ENCODE measurements at places on chromosomes 13 and 19. TPM values are rescaled to one million over a fixed set of nuclear protein-coding genes. Genes with fewer than 3 reads are reported as not detected.

GRCh38 chr19:48290401-48290770, 20.5 kb downstream of the ZNF114 start:
- H3K36me3 ChIP-seq = no peaks in the 10 kb centered on the region
- peaks cover 13% of the 10 kb centered on the region for H3K4me1 ChIP-seq
- DNase-seq = peak; percentile 70
- no peak overlapping the region for H3K27ac ChIP-seq
- no peaks in the 10 kb centered on the region for H3K27me3 ChIP-seq

DNA sequence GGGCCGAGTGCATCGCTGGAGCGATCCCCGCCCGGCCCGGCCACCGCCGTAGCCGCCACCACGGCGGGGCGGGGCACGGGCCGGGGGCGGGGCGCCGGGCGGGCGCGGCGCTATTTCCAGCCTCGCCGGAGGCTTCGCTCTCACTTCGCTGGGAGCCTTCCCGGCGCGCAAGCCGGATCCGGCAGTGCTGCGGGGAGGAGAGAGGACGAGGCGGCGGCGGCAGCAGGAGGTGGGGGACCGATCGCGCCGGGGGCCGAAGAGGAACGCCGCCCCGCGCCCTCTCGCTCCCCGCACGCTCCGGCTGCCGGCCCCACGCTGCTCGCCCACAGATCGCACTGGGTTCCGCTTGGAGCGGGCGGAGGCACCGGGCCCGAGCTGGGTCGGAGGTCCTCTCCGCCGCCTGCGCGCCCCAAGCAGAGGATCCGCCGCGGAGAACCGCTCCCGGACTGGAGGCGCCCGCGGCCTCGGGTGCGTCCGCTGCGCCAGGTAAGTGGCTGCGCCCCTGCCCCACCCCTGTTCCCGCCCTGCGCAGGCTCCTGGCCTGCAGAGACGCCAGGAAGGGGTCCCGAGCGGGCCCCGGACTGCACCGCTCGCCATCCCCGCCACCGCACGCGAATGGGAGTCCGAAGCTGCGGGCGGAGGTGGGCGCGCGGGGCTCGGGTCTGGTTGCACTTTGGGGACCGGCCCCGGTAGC, at the start of gene CHST8:
TSS of gene CHST8 (plus strand) at position 143 of the 694 bp plus-strand sequence. CDS start 67,309 bp downstream, outside the sequence.
- H3K4me3 ChIP-seq = peak within 1 kb of the TSS; percentile 68
- DNase-seq = peak; percentile 69
- no peaks in the 10 kb centered on the region for H3K36me3 ChIP-seq
- H3K4me1 ChIP-seq = no peaks in the 10 kb centered on the region

GRCh38 chr19:53612762-53613526, 18.9 kb upstream of the DPRX start:
- H3K27ac ChIP-seq = no peak overlapping the region
- H3K27me3 ChIP-seq = no peaks in the 10 kb centered on the region
- no peak overlapping the region for H3K4me3 ChIP-seq
- H3K4me1 ChIP-seq = no peaks in the 10 kb centered on the region
- no peaks in the 10 kb centered on the region for H3K36me3 ChIP-seq

- peaks cover 8% of the 10 kb centered on the region for H3K4me1 ChIP-seq
- H3K4me3 ChIP-seq = no peak overlapping the region
- no peaks in the 10 kb centered on the region for H3K36me3 ChIP-seq
- H3K27ac ChIP-seq = no peak overlapping the region
Measured at GRCh38 chr19:58570770-58571574, 2.2 kb downstream of the MZF1 start.

DNA sequence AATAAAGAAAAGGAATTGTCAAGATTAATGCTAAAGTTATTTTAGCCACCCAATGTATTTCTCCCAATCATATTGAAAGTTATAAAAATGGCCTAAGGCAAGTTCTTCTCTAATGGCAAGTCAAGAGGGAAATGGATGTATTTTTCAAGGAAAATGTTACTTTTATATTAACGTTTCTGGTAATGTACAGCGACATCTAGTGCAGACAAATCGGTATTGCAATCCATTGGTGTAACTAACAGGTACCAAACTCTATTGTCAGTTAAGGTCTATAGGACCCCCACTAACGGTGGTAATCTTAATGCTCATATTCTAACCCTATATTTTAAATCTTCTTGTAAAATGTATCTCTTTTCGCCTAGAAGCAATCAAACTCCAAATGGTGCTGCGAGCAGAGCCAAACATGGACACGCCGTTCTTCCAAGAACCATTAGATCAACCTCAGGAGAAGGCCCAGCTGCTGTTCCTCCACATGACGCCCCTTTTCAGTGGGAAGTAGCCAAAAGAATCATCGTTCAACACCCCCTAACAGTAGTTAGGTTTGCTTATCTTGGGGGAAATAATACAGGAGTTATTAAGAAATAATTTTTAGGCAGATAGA, 98.5 kb upstream of the PABPC3 start:
- no peak overlapping the region for H3K4me3 ChIP-seq
- no peak overlapping the region for H3K27ac ChIP-seq
- peaks cover 4% of the 10 kb centered on the region for H3K27me3 ChIP-seq
- DNase-seq = peak; percentile 52
- no peaks in the 10 kb centered on the region for H3K36me3 ChIP-seq

DNA sequence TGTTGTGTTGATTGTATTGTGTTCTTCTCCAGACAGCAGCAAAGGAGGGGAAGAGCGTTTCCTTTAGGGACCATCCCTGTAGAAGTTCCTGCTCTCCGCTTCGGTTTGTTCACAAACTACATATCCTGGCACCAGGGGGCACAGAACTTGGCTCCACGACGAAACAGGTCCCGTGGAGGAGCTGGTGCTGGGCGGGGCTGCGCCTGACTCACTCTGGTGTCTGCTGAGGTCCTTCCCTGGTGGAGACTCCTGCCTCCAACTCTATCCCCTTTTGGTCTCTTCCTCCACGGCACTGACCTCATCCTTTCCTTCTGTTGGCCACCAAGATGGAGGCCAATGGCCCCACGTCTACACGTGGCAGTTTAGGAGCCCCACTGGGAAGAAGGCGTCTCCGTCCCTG, 14.7 kb downstream of the TMPRSS9 start:
- H3K27me3 ChIP-seq = no peaks in the 10 kb centered on the region
- no peak overlapping the region for H3K4me3 ChIP-seq
- no peaks in the 10 kb centered on the region for H3K36me3 ChIP-seq
- DNase-seq = peak; percentile 55
- H3K27ac ChIP-seq = no peak overlapping the region
- H3K4me1 ChIP-seq = peaks cover 15% of the 10 kb centered on the region

GRCh38 chr13:79898202-79898826, 417.4 kb downstream of the NDFIP2 start:
- no peaks in the 10 kb centered on the region for H3K4me1 ChIP-seq
- H3K27me3 ChIP-seq = no peaks in the 10 kb centered on the region
- no peak overlapping the region for H3K27ac ChIP-seq
- no peak for DNase-seq

GRCh38 chr13:103539265-103539664, 473.0 kb upstream of the SLC10A2 start:
- H3K36me3 ChIP-seq = no peaks in the 10 kb centered on the region
- H3K4me1 ChIP-seq = no peaks in the 10 kb centered on the region
- no peak overlapping the region for H3K27ac ChIP-seq
- no peaks in the 10 kb centered on the region for H3K27me3 ChIP-seq
- no peak for DNase-seq

- no peak for DNase-seq
- H3K4me3 ChIP-seq = peak overlapping the region; percentile 52
- peaks cover 87% of the 10 kb centered on the region for H3K4me1 ChIP-seq
- H3K27me3 ChIP-seq = no peaks in the 10 kb centered on the region
Measured at GRCh38 chr13:51730927-51731326, 73.0 kb downstream of the DHRS12 start.

- H3K4me1 ChIP-seq = peaks cover 4% of the 10 kb centered on the region
- no peak overlapping the region for H3K27ac ChIP-seq
- no peaks in the 10 kb centered on the region for H3K27me3 ChIP-seq
- no peak overlapping the region for H3K4me3 ChIP-seq
- no peaks in the 10 kb centered on the region for H3K36me3 ChIP-seq
- DNase-seq = no peak
Measured at GRCh38 chr19:2973229-2973628, 4.1 kb upstream of the TLE6 start.

DNA sequence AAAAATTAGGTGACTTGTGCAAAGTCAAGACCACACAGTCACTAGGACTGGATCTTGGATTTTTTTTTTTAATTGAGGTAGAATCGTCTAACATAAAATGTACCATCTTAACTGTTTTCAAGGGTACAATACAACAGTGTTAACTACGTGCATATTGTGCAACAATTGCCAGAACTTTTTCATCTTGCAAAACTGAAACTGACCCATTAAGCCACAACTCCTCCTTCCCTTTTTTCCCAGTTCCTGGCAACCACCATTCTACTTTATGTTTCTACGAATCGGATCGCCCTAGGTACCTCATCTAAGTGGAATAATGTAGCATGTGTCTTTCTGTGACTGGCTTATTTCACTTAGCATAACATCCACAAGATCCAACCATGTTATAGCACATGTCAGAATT, 37.5 kb upstream of the POMP start:
- no peak for DNase-seq
- no peak overlapping the region for H3K4me3 ChIP-seq
- no peaks in the 10 kb centered on the region for H3K36me3 ChIP-seq
- no peaks in the 10 kb centered on the region for H3K27me3 ChIP-seq
- no peak overlapping the region for H3K27ac ChIP-seq
- peaks cover 16% of the 10 kb centered on the region for H3K4me1 ChIP-seq

- H3K36me3 ChIP-seq = no peaks in the 10 kb centered on the region
- peak; percentile 50 for DNase-seq
Measured at GRCh38 chr13:60627071-60627686, 230.2 kb downstream of the TDRD3 start.

- no peak overlapping the region for H3K27ac ChIP-seq
- no peak for DNase-seq
- no peaks in the 10 kb centered on the region for H3K36me3 ChIP-seq
- H3K4me1 ChIP-seq = 0 out of 2 replicates have a peak, but pooled peaks cover 3% of the 10 kb centered on the region
- no peaks in the 10 kb centered on the region for H3K27me3 ChIP-seq
Measured at GRCh38 chr13:93767180-93767916, 540.7 kb downstream of the GPC6 start.

GRCh38 chr13:51912091-51912490, 50.3 kb downstream of the CCDC70 start:
- no peaks in the 10 kb centered on the region for H3K36me3 ChIP-seq
- H3K4me1 ChIP-seq = no peaks in the 10 kb centered on the region
- no peak overlapping the region for H3K4me3 ChIP-seq
- H3K27me3 ChIP-seq = peaks cover 24% of the 10 kb centered on the region
- no peak for DNase-seq

DNA sequence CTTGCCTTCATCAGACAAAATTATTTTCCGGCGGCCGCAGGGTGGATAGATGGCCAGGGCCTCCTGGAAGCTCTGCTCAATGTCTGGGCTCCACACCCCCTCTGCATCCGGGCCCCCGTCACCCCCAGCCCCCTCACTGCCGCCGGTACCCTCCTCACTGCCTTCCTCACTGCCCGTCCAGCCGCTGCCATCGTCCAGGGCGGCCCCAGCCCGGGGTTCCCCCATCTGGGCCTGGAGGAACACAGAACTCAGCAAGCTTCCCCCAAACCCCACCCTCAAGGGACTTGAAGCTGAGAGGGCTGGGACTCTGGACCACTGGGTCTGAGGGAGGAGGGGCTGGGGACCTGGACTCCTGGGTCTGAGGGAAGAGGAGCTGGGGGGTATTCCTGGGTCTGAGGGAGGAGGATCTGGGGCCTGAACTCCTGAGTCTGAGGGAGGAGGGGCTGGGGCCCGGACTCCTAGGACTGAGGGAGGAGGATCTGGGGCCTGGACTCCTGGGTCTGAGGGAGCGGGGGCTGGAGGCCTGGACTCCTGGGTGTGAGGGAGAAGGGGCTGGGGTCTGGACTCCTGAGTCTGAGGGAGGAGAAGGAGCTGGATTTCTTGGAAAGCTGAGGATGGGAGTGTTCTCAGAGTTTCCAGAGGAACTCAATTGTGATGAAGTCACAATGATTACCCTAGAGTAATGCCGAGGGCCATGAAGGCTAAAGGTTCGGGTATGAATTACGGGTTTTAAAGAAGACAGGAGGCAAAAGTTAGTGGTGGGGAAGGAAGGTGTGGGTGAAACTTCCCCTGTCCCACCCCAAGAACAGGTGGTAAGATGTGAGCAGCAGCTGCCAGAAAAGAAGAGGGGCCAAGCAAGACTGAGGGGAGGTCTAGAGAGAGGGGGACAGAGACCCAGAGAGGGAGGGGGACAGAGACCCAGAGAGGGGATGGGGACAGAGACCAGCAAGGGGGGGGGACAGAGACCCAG, 2.1 kb downstream of the TEAD2 start:
- H3K36me3 ChIP-seq = no peaks in the 10 kb centered on the region
- H3K27me3 ChIP-seq = no peaks in the 10 kb centered on the region
- H3K4me3 ChIP-seq = no peak overlapping the region
- 0 out of 2 replicates have a peak, but pooled peaks cover 4% of the 10 kb centered on the region for H3K4me1 ChIP-seq
- no peak for DNase-seq

GRCh38 chr13:66347486-66348117, 882.5 kb downstream of the PCDH9 start:
- H3K27me3 ChIP-seq = no peaks in the 10 kb centered on the region
- H3K4me3 ChIP-seq = no peak overlapping the region
- DNase-seq = no peak
- H3K27ac ChIP-seq = no peak overlapping the region
- H3K36me3 ChIP-seq = no peaks in the 10 kb centered on the region
- no peaks in the 10 kb centered on the region for H3K4me1 ChIP-seq

GRCh38 chr13:112952759-112953551, 16.1 kb upstream of the MCF2L start:
- DNase-seq = no peak
- no peak overlapping the region for H3K4me3 ChIP-seq
- H3K27ac ChIP-seq = no peak overlapping the region
- H3K27me3 ChIP-seq = peaks cover 74% of the 10 kb centered on the region

The ERICH6B gene
- not detected for total RNA-seq

The CGB5 gene
- total RNA-seq = not detected

The THSD8 gene
- total RNA-seq = not detected

The BRSK1 gene
- total RNA-seq = 1.9 TPM

The ASF1B gene
- total RNA-seq = 7.6 TPM

The PTGER1 gene
- 2.5 TPM for total RNA-seq

The LGALS14 gene
- not detected for total RNA-seq

The U2AF1L4 gene
- total RNA-seq = 10.7 TPM

The MAU2 gene
- 25.7 TPM for total RNA-seq

The CEACAM7 gene
- total RNA-seq = not detected
